ENCODE measurements at places on chromosomes 2 and 18.

GRCh38 chr18:49111191-49111988, 160.6 kb upstream of the SMAD7 start:
- DNase-seq: no peak

- DNase-seq: no peak
Observed at GRCh38 chr2:172038604-172039003, 38.9 kb downstream of the METAP1D start.

GRCh38 chr2:145740302-145740701, 1220.4 kb upstream of the ZEB2 start:
- DNase-seq: no peak

- no peak for DNase-seq
Observed at GRCh38 chr2:134482131-134482723, 228.4 kb downstream of the MGAT5 start.

DNA sequence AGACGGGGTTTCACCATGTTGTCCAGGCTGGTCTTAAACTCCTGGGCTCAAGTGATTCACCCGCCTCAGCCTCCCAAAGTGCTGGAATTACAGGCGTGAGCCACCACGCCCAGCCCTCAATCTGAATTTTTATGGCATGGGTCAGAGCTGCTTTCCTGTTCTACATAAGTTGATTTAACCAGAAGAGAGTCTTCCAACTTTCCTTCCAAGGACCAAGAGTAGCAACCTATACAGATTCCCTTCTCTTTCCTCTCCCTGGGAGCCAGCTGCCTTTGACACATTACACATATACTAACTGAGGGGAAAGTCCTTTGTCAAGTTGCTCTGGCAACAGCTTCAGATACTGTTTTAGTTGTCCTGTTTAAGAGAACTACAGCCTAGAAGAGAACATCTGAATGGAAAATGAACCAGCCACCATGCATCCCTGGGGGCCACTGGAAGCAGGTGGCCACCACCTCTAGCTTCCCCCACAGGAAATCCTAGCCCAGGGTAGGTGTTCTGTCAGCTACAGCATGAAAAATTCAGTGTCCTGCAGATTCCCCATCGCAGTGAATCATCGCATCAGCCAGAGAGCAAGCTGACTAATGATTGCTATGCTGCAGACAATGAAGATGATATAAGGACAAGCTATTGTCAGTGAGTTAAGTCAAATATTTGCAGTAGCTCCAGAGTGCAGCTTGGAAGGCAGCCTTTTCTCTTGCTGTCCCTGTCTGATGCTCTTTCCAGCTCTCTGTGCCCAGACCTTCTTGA, 62.9 kb downstream of the POMC start:
- DNase-seq: no peak

- DNase-seq: no peak
Observed at GRCh38 chr2:205959521-205959920, 126.5 kb downstream of the INO80D start.

DNA sequence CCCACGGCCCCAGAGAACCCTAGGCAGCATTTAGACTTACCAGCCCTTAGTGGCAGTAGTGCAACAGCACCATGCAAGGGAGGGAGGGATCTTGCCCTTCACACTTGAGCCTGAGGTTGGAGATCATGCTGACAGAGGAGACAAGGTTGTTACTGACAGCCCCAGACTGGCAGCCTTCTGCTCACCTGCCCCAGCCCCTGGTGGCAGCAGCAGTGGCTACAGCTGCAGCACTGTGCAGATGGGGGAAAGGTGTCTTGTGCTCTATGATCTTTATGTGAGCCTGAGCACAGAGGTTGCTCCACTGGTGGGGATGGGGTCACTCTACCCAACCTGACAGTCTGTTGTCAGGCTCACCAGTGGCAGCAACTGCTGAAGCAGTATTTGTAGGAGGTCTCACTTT, 501.2 kb upstream of the LRRTM4 start:
- no peak for DNase-seq

- DNase-seq: no peak
Observed at GRCh38 chr2:160229591-160229990, 29.5 kb upstream of the ITGB6 start.

GRCh38 chr18:40754477-40754876, 1200.6 kb upstream of the PIK3C3 start:
- no peak for DNase-seq

DNA sequence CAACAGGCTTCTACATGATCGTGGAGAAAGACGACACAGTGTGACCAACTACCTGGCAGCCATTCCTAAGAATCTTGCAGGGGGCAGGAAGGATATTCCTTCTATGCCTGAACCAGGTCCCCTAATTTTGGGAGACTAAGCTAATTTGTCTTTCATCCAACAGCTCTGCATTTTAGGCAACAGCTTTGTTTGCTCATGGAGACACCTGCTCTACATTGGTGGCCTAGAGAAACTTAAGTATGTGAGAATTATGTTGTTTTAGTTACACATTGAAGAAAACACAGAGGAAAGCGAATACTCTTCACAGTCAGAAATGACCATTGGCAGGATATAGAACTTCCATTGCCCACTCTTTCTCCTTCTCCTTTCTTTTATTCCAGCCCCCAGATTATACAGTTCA, 75.2 kb downstream of the ASXL3 start:
- no peak for DNase-seq

DNA sequence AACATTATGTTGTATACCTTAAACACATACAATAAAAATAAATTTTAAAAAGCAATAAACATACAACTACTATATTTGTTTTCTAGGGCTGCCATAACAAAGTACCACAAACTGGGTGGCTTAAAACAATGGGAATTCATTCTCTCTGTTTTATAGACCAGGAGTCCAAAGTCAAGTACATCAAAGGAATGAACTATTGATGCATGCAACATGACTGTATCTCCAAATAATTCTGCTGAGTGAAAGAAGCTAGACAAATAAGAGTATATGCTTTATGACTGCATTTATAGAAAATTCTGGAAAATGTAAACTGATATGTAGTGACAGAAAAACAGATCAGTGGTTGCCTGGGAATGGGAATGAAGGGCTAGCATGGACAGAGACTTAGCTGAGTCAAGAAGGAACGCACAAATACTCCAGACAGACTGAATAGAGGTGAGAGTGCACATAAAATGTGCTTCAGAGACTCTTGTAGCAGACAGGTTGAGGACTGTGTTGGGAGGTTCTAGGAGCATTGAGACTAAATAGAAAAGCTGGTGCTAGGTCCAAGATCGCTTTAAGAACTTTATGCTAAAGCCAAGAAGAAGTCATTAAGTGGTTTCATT, 11.0 kb upstream of the PLA2R1 start:
- no peak for DNase-seq

DNA sequence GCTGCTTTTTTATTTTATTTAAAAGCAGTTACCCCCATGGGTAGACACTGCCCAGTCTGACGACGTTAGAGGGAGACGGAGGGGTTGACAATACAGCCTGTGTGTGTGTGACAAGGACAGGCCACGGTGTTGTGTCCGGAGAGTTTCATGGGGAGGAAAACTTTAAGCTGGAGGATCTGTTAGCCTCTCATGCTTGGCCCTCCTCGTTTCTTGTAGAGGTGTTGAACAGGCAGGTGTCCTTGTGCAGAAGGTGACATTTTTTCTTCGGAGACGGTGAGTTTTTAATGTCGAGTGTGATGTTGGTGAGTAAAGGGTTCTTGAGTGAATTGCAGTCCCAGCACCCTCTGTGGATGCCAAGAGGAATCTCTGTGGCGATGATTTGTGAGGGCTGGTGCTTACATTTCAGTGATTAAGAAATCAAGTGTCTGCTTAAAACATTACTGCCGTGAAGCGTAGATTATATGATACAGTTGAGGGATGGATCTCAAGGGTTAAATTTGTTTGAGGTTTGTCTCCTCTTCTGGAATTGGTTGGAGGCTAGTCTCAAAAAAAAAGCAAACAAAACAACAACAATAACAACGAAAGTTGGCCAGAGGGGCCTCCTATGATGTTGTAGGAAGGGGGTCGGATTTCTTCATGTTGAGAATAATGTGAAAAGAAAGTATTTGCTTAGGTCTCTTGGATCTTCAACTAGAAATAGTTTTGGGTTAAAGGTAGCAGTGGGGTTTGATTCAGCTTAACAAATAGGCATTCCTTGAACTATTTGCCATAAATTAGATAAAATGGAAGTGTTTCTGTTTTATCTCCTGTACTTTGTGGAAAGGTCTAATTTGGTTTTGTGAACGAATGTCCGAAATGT, 1.6 kb downstream of the NCOA1 start:
- DNase-seq: no peak

GRCh38 chr2:96832408-96832753, 11.4 kb downstream of the ANKRD23 start:
- no peak for DNase-seq

DNA sequence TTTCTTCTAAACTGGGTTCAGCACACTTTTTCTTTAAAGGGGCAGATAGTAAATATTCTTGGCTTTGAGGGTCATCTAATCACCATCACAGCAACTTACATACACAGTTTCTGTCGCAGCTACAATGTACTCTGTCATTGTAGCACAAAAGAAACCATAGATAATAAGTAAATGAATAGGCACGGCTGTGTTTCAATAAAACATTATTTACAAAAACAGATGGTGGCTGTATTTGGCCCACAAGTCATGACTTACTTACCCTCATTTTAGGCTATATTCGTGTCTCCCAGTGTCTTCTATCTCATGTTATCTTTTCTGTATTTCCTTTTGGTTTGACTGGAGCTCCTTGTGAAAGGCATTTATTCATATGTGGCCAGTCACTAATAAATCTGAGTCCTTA, 168.3 kb downstream of the MAP2 start:
- DNase-seq: no peak

DNA sequence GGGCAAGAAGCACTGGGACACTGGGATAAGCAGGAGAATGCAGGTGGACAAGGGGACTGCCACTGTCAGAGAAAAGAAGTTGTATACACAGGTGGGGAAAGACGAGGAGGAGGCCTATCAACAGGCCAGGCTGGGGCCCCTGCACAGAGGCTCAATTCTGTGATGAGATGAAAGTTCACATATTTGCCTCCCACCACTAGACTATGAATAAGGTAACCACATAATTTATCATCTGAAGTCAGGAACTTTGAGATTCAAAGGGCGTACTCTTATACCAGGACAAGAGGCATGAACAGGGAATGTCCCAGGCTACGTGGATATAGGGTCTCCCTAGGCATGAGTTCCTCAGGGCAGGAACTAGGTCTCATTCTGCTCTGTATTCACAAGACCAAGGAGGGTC, 34.2 kb downstream of the RNU4ATAC start:
- DNase-seq: no peak

GRCh38 chr2:202178346-202178958, 59.9 kb downstream of the SUMO1 start:
- no peak for DNase-seq

- no peak for DNase-seq
Observed at GRCh38 chr2:74835831-74836674, 2.1 kb downstream of the HK2 start.

- no peak for DNase-seq
Observed at GRCh38 chr2:239012936-239013677, 165.2 kb downstream of the TWIST2 start.

DNA sequence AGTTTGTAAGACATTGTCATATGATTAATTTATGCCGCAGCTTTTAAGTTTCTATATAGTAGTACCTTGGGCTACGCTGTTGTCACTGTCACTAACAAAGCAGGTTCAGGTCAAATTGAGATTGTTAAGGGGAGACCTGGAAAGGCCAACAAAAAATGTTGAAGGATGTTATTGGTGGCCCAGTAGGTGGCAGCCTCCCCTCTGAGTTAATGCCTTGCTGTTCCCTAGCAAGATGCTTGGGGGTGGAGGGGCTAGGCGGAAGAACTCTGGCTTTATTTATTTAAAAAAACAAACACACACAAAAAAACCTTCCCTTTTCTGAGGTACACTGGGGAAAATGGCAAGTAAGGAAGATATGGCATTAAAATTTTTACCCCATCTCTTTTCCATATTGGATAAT, 128.3 kb upstream of the ATP5MC3 start:
- no peak for DNase-seq

DNA sequence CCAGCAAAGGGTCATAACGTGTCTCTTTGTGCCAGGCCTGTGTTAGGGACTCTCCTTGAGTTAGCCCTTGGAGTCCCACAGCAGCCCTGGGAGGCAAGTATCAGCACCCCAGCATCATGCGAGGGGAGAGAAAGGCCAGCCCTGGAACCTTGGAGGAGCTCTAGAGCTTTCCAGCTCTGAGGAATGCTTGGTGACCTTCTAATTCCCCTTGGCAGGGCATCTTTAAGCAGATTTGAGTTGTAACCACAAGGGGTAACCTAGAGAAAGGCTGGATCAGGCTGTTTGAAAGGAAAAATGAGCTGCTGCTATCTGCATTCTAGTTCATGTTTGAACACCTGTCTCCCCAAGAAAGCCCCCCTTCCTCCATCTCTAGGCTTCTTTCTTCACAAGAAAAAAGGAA, 23.8 kb upstream of the ODC1 start:
- no peak for DNase-seq
